Chondrocyte (in vitro differentiated cells): ENCODE measurements at places on chromosomes 2 and 18. TPM values are rescaled to one million over a fixed set of nuclear protein-coding genes. Genes with fewer than 3 reads are reported as not detected.
A peak's percentile ranks its signal among the peaks of the same experiment; 100 is the strongest.

- H3K36me3 ChIP-seq, result peaks cover 5% of the 10 kb centered on the region
- H3K27me3 ChIP-seq, result no peaks in the 10 kb centered on the region
- no peaks in the 10 kb centered on the region for H3K4me1 ChIP-seq
- DNase-seq, result no peak
- no peak overlapping the region for H3K27ac ChIP-seq
Measured at GRCh38 chr2:67938053-67938452, 124.8 kb downstream of the C1D start.

DNA sequence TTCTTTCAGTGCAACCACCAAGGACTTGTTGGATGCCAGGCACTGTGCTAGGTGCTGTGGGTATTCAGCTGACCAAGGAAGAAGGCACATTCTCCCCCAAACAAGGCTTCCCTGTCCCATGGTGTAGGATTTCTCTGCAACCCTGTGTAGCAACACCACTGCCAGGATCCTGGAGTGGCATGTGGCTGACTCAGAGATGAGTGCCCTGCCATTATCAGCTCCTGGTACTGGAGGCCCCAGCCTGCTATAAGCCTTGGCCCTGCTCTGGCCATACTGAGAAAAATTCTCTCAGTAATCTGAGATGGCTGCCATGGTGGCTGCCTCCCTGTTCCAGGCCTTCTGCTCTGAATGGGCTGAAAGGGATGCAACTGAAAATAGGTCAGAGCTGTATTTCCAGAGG is 4.3 kb downstream of the SMYD5 start:
- no peak for DNase-seq
- H3K4me3 ChIP-seq, result no peak overlapping the region
- H3K4me1 ChIP-seq, result peaks cover 31% of the 10 kb centered on the region
- peaks cover 10% of the 10 kb centered on the region for H3K36me3 ChIP-seq
- H3K27me3 ChIP-seq, result no peaks in the 10 kb centered on the region

- H3K27me3 ChIP-seq, result no peaks in the 10 kb centered on the region
- peaks cover 4% of the 10 kb centered on the region for H3K4me1 ChIP-seq
- H3K4me3 ChIP-seq, result no peak overlapping the region
- DNase-seq, result no peak
- H3K27ac ChIP-seq, result no peak overlapping the region
- no peaks in the 10 kb centered on the region for H3K36me3 ChIP-seq
Measured at GRCh38 chr2:112880696-112881095, 30.3 kb upstream of the IL37 start.

DNA sequence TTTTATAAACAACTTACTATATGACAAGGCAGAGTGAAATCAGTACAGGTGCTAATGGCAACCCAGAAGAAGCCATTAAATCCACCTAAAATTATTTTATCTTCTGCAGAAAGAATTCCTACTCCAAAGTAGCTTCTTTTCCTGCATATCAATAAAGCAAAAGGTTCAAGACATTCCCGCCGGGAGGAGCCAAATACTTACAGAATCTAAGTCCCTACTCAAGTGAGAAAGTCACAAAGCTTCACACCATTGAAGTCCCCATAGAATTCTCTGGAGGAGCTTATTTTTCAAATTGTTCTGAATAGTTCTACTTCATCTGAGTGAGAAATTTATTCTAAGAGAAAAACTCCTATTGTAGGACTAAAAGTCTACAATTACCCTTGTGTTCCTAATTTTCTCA is 233.7 kb upstream of the HNRNPA3 start:
- H3K27ac ChIP-seq, result no peak overlapping the region
- no peaks in the 10 kb centered on the region for H3K36me3 ChIP-seq
- peaks cover 15% of the 10 kb centered on the region for H3K27me3 ChIP-seq
- H3K4me1 ChIP-seq, result no peaks in the 10 kb centered on the region
- DNase-seq, result no peak

GRCh38 chr2:60098996-60099395 is 454.5 kb downstream of the BCL11A start:
- no peaks in the 10 kb centered on the region for H3K36me3 ChIP-seq
- no peak overlapping the region for H3K27ac ChIP-seq
- DNase-seq, result no peak
- H3K4me1 ChIP-seq, result no peaks in the 10 kb centered on the region
- H3K4me3 ChIP-seq, result no peak overlapping the region

- no peak overlapping the region for H3K27ac ChIP-seq
- no peak for DNase-seq
- H3K4me3 ChIP-seq, result peak overlapping the region; percentile 75
Measured at GRCh38 chr2:172428832-172429210, 1.4 kb downstream of the ITGA6 start.

DNA sequence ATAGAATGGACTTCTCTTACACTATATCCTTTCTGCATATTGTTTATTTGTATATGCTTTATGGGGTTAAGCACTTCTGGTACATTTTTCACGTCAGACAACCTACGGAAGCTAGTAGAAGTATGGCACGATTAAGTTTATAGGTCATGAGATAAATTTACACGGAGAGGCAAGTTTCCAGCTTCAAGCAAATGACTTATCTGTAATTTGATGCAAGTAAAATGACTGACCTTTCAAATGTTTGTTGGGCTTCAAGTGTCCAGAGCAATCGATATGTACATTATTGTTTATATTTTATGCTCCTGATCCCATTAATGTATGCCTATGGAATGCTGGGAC is 97.5 kb upstream of the EFEMP1 start:
- H3K4me1 ChIP-seq, result no peaks in the 10 kb centered on the region
- H3K36me3 ChIP-seq, result no peaks in the 10 kb centered on the region
- no peak for DNase-seq
- no peak overlapping the region for H3K4me3 ChIP-seq
- H3K27me3 ChIP-seq, result peaks cover 34% of the 10 kb centered on the region

GRCh38 chr2:80643598-80643997 is 339.0 kb upstream of the LRRTM1 start:
- H3K27me3 ChIP-seq, result no peaks in the 10 kb centered on the region
- DNase-seq, result no peak
- H3K4me3 ChIP-seq, result no peak overlapping the region
- H3K4me1 ChIP-seq, result no peaks in the 10 kb centered on the region

The C2orf66 gene
- total RNA-seq, result 0.89 TPM in 1 of 3 replicates, not detected in the others

The PSTPIP2 gene
- total RNA-seq, result 4.5 to 5.4 TPM (median 5.0 TPM) in 3 replicates

GRCh38 chr2:222707102-222707688 is 35.7 kb downstream of the MOGAT1 start:
- H3K27ac ChIP-seq, result peak overlapping the region; percentile 77
- DNase-seq, result no peak
- no peaks in the 10 kb centered on the region for H3K36me3 ChIP-seq
- no peaks in the 10 kb centered on the region for H3K27me3 ChIP-seq
- H3K4me1 ChIP-seq, result peaks cover 70% of the 10 kb centered on the region

- peak overlapping the region; percentile 18 for H3K27ac ChIP-seq
- H3K4me3 ChIP-seq, result no peak overlapping the region
- no peak for DNase-seq
Measured at GRCh38 chr2:55033921-55034320, 16.3 kb downstream of the RTN4 start.

The COQ10B gene
- 28.5 to 33.9 TPM (median 33.5 TPM) in 3 replicates for total RNA-seq

The FEV gene
- not detected in 3 replicates for total RNA-seq

The SIX3 gene
- total RNA-seq, result not detected in 3 replicates

The OSR1 gene
- total RNA-seq, result 14.1 to 34.5 TPM (median 32.3 TPM) in 3 replicates

GRCh38 chr18:56709463-56709862 is 58.3 kb downstream of the WDR7 start:
- DNase-seq, result no peak
- H3K27ac ChIP-seq, result no peak overlapping the region
- no peaks in the 10 kb centered on the region for H3K27me3 ChIP-seq
- H3K4me3 ChIP-seq, result no peak overlapping the region
- peaks cover 2% of the 10 kb centered on the region for H3K36me3 ChIP-seq
- H3K4me1 ChIP-seq, result peaks cover 4% of the 10 kb centered on the region

The ERBB4 gene
- 0.77 to 4.1 TPM (median 1.3 TPM) in 3 replicates for total RNA-seq

The POMC gene
- total RNA-seq, result not detected in 3 replicates

GRCh38 chr2:109391243-109391642 is 222.5 kb downstream of the SEPTIN10 start:
- H3K36me3 ChIP-seq, result peaks cover 28% of the 10 kb centered on the region
- H3K4me1 ChIP-seq, result peaks cover 15% of the 10 kb centered on the region
